ENCODE measurements at places on chromosomes 7 and 10. TPM values are rescaled to one million over a fixed set of nuclear protein-coding genes. Genes with fewer than 3 reads are reported as not detected.
A peak's percentile ranks its signal among the peaks of the same experiment; 100 is the strongest.

GRCh38 chr10:92761571-92761970 lies 71.8 kb downstream of the HHEX start:
- DNase-seq = no peak

DNA sequence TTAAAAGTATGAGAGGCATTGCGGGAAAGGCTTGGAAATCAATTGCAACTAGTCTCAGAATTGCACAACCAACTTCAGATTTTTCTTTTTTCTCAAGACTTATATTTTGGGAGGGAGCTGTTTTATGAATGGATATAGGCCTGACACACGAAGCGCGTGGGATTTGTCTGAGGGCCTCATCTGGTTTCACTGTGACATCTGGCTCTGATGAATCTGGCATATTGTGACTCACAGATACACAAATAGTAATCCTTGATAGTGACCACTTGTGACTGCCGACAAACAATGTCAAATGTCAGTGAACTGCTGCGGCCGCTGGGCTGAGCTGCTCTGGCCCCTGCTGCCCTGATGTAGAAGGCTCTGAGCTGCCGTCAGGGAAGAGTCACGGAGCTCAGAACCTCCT lies 655.1 kb downstream of the INHBA start:
- DNase-seq = peak; percentile 65

NUDT13 gene
- polyA plus RNA-seq = 1.4 TPM

SMO gene
- polyA plus RNA-seq = 1.7 TPM

GNG11 gene
- polyA plus RNA-seq = 32.1 TPM

DNA sequence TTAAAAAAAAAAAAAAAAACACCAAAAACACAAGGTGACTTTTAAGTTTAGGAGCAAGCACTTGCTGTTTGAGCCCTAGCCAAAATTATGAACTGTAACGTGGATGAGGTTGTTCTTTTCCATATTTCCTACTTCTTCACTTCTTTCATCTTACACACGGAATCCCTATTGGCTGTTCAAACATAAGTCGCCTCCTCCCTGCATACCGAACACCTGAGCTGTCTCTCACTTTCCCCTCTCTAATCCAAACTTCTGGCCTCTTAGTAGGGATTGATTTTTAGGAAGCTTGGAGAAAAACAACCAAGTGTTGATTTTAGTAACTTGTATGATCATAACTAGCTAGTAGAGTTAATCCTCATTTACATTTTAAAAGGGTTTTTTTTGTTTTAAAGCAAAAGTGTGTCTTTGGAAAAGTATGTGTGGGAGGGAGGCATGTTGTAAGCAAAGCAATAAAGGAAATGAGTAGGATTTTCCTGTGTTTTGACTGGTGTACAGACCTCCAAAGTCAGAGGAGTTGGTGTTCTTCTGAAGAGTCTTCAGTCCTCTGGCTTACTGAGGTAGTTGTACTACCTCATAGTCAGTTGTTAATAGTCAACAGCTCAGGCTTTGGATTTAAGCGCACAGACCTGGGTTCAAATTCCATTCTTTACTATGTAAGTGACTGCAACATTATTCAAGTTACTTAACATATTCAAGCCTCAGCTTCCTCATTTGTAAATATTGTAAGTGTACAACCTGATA lies 39.3 kb downstream of the RABGEF1 start:
- DNase-seq = no peak

GRCh38 chr10:6120691-6121090 lies 31.9 kb downstream of the RBM17 start:
- no peak for DNase-seq

DNA sequence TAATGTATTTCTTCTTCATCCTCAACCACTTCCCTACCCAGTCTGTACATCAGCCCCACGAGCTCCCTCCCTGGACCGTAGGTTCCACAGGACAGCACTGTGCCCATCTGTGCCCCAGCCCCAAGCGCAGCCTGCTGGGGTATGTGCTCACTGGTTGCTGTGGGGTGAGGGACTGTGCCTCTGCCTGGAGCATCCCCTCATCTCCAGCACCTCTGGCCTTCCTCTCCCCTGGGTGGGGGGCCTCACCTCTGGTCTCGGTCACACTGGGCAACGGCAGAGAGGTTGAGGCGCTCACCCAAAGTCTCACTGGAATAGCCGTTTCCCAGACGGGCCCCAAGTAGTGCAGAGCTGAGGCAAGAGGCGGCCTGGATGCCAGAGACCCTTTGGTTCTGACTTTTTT lies 1.5 kb upstream of the PRKAR1B start:
- DNase-seq = no peak

GRCh38 chr7:117645481-117646165 lies 165.8 kb downstream of the CFTR start:
- no peak for DNase-seq

DNA sequence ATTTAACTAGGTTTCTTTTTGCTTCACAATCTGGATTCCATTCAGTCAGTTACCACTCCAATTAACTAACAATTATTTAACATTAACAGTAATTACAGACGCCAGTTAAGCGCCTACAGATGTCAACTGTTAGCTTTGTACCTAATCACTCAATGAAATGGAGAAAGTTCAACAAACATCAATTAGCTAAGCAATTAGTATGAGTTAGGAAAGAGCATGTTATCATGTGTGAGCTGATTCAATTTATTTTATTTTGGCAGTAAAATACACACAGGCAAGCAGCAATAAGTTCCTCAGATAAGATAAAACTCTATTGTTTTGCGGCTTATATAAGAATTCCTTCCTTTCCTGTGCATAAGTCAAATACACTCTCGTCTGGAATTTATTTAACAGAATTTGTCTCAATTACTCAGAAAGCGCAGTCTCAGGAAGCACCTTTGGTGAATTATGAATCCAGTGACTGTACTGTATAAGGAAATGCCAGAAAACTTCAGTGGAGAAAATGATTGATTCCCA lies 427.1 kb upstream of the GALNT17 start:
- no peak for DNase-seq

DNA sequence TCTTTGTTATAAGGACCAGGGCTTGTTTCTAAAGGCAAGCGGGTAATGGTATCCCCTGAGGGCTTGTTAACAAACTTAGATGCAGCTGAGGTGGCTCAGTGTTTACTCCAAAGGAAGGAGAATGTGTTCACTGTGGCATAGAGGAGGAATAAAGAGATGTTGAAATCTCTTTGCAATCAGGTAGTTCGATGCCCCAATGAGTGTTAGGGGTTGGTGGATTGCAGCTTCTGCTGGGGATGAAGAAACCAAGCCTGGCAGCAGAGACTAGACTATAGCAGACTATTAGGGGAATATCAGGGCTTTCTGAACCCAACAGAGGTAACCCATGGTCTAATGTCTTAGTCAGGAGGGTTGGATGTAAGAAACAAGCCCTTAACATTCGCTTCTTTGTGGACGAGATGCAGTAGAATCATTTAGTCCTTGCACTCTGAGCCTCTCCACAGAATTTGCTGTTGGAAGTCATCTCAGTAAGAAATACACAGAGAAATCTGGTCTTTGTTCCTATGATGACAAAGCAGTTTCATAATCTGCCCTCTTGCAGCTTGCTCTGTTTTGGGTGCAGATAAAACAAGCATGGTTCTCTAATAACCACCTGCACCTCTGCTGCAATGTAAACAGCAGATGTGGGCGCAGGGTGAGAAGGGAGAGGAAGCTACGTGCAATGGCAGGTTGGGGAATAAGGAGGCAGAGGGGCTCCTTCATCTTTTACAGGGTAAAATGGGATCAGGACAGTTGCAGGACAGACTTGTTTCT lies 108.6 kb downstream of the NRF1 start:
- DNase-seq = no peak

SLC13A4 gene
- 0.12 TPM for polyA plus RNA-seq

GRCh38 chr7:5549096-5549763 lies 125.6 kb upstream of the TNRC18 start:
- DNase-seq = peak; percentile 17

- no peak for DNase-seq
Observed at GRCh38 chr7:83441-83840, 108.9 kb upstream of the FAM20C start.

DNA sequence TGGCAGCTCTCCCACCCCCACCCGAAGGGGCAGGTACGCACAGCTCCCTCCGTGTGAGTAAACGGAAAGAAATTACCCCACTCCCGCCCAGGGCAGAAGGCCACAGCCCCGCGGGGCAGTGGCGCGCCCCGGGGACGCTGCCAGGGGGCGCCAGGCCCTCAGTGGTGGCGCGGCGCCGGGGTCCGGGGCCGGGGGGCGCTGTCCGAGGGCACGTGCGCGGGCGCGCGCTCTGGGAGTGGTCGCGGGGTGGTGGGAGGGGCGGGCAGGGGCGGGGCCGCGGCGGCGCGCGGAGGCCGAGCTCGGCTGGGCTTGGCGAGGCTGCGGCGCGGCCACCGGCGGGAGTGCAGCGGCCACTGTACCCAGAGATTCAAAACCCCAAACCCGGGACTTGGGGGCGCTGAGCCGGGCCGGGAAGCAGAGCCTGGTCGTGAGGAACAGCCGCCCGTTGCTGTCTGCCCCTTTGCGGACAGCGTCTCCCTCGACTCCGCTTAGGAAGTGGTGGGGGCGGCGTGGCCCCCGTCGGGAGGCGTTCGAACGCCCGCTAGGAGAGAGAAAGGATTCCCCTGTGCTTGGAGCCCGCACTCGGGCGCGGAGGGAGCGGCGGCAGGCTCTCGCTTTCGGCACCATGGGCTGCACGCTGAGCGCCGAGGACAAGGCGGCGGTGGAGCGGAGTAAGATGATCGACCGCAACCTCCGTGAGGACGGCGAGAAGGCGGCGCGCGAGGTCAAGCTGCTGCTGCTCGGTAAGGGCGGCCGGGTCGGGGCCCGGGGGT lies at the start of gene GNAI1:
TSS of gene GNAI1 (plus strand) at position 296 of the 773 bp plus-strand sequence. CDS start at position 626, 330 bp downstream.
- peak; percentile 50 for DNase-seq

GRCh38 chr10:49114718-49115014 lies 656 bp downstream of the VSTM4 start:
- no peak for DNase-seq

PVRIG gene
- 0.59 TPM for polyA plus RNA-seq

DNA sequence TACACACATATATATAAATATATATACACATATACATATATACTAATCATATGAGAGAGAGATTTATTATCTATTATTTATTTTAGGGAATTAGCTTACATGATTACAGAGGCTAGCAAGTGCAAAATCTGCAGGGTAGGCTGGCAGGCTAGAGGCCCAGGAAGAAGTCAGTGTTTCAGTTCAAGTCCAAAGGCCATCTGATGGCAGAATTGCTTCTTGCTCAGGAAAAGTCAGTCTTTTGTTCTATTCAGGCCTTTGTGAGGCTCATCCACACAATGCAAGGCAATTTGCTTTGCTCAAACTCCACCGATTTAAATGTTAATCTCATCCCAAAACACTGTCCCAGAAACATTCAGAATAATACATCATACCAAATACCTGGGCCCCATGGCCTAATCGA lies 2.6 kb upstream of the C10orf120 start:
- no peak for DNase-seq

ATP6V0A4 gene
- not detected for polyA plus RNA-seq

DNA sequence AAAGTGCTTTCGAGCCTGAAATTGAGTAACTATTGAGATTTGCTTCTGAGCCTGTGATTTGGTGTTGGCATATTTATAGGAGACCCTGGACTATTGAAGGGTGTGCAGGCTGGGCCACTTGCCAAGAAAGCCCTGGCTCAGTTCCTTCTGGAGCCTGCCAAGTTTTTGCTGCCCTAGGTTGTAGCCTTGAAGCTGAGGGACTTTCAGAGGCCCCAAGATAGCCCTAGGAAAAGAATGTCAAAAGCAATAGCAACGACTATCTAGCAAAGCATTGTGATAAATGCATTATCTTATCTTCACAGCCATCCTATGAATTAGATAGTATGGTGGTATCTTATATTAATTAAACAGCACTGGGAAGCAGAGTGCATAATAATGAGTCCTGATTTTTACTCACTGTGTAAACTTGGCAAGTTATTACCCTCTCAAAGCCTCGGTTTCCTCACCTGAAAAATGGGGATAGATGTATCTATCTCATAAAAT lies 473.7 kb upstream of the PODXL start:
- DNase-seq = peak; percentile 63

GRCh38 chr7:142800699-142801260 lies 30.0 kb downstream of the PRSS2 start:
- no peak for DNase-seq

DNA sequence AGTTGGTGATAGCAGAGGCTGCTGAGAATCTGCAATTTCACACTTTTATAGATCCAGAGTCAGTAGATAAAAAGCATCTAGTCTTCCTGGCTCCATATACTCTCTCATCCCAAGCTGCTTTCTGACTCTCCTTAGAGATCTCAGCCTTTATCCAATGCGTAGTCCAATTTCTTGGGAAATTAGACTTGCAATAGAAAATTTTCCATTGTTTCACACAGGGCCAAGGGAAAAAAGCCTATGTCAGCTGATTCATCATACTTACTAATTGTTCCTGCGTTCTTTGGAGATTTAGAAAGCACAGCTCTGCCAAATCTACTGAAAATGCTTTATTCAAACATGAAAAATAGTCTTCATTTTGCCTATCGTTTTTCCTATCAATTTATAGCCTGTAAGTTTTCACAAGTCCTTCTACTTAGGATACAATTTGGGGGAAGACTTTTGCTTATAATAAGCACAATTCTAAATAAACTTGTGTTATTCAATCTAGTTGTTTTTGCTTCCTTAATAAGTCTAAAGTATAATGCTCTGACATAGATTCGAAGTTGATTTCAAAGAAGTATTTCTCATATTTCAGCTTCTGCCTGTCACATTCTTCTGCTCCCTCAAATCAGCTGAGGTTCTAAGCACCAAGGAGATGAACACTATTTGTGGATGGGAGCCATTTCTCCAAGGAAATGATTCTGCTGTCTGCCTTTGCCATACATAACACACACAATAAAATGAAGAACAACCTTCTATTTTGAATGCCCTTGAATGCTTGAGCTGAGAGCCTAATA lies 165.4 kb downstream of the ADAM12 start:
- no peak for DNase-seq

GNGT1 gene
- polyA plus RNA-seq = not detected

- no peak for DNase-seq
Observed at GRCh38 chr10:26863351-26864076, 2.8 kb upstream of the ABI1 start.
